LHCN-M2 (cell line): ENCODE measurements at places on chromosomes 6 and 20. TPM values are rescaled to one million over a fixed set of nuclear protein-coding genes. Genes with fewer than 3 reads are reported as not detected.

The GLP1R gene
- total RNA-seq, result not detected in 2 replicates

GRCh38 chr6:134389658-134390057 lies 71.7 kb upstream of the SGK1 start:
- DNase-seq, result no peak

The MDFI gene
- 0.23 TPM in 1 of 2 replicates, not detected in the other for total RNA-seq

The CASS4 gene
- 1.2 and 3.8 TPM in 2 replicates for total RNA-seq

DNA sequence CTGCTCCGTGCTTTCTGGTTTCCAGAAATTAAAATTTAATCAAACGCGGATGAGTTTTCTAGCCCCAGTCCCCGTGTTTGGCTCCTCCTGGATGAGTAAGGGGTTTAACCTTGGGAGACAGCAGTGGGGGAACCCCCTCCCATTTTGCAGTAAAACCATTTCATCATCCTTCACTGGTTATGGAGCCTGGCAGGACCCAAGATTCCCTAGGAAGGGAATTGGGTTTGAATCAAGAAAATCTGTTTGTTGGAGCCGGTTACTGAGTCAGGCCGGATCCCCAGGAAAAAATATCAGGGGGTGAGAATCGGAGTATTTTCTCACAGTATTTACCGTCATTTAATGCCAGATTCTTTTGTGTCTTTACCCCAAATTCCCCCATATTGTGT lies 754 bp downstream of the YWHAB start:
- DNase-seq, result no peak

- DNase-seq, result no peak
Observed at GRCh38 chr20:37418591-37419109, 72.7 kb downstream of the SRC start.

- no peak for DNase-seq
Observed at GRCh38 chr20:48794360-48794759, 33.4 kb downstream of the PREX1 start.

DNA sequence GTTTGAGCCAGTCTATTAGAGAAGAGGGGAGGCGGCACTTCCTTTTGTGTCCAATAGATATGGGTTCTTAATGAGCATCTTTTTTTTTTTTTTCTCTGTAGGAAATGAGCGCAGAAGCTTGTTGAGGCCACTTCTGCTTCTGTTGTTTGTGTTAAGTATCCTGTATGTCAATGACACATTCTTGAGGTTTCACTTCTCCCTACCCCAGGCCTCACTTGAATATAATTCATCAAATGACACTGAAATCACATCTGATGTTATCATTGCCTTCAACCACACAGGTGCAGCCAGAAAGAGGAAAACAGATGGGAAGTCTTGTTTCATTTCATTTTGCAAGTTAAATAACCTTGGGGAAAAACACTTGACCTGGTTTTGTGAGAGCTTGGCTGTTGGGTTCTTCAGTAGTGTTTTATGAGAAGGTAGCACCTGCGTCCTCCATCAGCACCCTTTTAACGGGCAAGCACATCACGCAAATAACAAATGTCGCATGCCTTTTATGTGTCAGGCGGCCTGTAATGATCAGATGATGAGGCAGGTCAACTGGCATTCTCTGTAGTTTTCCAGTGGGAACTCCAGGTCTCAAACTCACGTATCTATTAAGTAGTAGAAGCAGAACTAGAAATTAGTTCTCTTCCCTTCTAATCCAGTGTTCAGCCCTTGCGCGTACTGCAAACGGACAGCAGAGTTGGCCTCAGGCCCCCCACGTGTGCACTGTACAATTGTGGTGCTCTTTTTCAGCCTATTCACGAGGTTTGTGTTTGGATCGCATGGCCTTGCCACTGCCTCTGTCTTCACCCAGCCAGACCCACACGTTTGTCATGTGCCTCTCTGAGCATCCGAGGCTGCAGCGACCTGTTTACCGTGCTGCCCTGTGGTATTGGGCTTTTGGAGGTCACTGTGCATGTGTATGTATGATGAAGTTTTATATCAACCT lies 23.5 kb downstream of the PLEKHG1 start:
- no peak for DNase-seq
